ENCODE measurements at places on chromosomes 7 and 10.

- no peak for DNase-seq
Observed at GRCh38 chr10:96683065-96683464, 37.2 kb downstream of the PIK3AP1 start.

GRCh38 chr10:5314840-5315239 is 49.9 kb upstream of the UCN3 start:
- no peak for DNase-seq

DNA sequence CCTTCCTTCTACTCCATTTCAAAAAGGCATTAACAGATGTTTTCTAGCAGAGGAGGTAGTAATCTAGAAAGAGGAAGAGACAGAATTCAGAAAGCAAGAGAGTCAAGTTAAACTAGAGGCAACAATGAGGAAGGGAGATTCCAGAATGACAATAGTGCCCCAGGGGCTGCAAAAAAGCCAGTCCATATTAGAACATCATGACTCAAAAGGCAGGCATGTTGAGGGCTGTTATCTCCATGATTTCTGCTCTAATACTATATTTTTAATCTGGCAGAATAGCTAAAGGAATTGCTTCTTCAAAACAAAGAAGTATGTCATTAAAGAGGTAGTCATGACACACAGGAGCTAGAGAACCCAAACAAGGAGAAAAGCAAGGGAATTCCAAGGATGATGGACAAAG is 599.6 kb downstream of the INHBA start:
- no peak for DNase-seq

GRCh38 chr7:159209429-159209828 is 64.8 kb upstream of the VIPR2 start:
- no peak for DNase-seq

DNA sequence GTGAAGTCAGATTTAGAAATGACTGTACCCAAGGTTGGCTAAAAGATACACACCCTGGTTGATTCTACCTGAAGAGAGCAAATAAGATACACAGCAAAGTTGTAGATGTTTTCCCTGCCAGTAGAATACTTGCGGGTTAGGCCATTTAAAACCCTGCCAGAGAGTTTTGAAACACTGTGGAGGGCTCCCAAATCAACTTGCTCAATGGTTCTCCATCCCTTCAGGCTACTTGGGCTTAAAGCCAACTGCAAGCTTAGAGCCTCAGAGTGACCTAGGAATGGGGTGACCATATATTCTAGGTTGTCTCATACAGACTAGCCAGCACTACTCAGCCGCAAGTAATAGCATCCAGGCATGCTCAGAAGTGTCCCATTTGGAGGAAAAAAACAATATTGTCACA is 10.0 kb downstream of the CAV1 start:
- DNase-seq, result no peak

DNA sequence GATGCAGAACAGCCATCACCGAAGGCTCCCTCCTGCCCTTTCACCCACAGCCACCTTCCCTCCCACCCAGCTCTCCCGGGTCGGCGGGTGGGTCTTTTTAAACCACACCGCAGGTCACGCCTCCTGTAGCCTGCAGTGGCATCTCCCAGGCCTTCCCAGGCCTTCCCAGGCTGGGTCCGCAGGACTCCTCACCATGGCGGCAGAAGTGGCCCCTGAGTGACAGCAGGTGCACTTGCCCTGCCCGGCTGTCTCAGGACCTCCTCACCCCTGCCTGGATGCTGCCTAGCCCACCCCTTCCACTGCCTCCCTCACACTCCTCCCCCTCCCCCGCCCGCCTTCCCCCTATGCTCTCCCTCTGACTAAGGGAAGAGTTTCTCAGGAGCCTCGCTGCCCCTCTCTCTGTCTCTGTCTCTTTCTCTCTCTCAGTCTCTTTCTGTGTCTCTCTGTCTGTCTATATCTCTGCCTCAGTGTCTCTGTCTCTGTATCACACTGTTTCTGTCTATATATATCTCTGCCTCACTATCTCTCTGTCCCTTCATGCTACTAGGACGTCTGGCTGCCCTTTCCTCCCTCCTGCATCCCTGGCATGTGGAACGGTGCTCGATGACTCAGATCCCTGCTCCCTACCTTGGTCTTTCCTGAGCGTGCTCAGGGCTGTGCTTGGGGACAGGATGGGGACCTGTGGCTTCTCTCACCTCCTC is 57.5 kb downstream of the GLRX3 start:
- DNase-seq, result no peak

DNA sequence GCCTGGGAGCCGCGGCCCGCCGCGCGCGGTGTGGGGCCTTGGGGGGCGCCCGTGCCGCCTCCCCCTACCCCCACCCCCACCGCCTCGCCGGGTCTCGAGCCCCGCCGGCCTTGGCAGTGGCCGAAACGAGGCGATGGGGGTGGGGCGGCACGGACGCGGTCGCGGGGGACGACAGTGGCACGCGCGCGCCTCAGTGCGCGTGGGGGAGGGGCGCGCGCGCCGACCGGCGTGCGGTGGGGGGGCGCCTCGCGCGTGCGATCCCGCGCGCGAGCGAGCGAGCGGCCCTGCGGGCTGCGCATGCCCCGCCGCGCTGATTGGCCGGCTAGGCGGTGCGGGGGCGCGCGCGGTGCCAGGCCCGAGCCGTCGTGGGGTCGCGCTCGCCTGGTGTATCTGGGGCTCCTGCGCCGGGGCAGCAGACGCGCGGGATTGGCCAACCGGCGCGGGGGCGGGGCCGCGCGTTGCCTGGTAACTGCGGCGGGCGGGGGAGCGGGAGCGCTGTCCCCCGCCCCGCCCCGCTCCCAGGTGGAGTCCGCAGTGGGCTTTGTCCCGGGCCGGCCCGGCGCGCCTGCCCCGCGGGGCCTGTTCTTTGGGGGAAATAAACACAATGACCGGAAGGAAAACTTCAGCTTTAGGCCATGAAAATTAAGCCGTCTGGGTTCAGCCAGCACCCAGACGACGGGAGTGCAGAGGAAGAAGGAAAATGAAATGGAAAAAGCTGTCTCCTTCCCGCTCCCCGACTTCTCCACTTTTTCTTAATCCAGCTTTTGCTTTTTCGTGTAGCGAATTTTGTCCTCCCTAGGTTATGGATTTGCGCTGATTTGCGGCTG is 873 bp downstream of the GTF2I start:
- DNase-seq, result peak; percentile 97

GRCh38 chr7:134660961-134661376 is 14.3 kb downstream of the BPGM start:
- no peak for DNase-seq
